ENCODE measurements at places on chromosomes 3 and 15.

GRCh38 chr15:56582785-56583184 lies 117.8 kb upstream of the MNS1 start:
- no peak for DNase-seq

- no peak for DNase-seq
These were observed 45.7 kb upstream of the LCTL start for GRCh38 chr15:66611257-66612053.

DNA sequence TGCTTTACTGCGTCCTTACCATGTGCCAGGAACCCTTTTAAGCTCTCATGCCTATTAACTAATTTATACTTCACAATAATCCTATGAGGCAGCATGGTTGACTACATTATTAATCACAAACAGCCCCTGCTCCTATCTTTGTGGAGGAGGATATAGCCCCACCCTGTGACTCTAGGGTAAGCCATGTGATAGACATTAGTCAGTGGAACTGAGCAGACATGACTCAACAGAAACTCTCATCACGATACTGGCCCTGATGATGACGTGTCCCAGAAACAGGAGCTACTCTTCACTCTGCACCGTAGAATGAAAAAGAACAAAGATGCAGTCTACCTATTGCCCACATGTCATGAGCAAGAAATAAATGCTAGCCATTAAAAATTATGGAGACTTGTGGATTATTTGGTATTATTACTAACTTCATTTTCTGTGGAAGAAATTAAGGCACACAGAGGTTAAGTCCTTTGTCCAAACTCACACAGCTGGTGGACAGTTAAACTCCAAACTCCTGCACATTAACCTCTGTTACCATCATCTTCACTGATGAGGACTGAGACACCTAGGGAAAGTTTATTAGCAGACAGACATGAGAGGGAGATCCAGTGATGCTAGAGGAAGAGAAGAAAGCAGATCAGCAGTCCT lies 51.2 kb downstream of the CFAP20DC start:
- no peak for DNase-seq

DNA sequence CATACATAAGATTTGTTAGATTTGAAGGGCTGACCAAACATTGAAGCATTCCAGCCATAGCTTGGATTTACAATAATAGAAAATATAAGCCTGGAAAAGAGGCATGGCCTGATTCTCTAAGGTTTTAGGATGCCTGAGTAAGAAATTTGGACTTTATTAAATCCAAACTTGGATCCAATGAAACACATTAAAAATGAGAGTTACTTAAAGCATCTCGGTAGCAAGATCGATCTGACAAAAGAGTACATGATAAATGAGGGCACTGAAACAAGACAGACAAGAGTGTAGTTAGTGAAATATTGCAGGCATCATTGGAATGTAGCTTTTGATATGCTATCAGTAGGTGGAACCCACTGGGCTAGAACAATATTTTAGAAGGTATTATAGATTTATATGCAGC lies 855.7 kb upstream of the DPPA4 start:
- no peak for DNase-seq

GRCh38 chr15:74958320-74958907 lies 1.8 kb upstream of the RPP25 start:
- no peak for DNase-seq

DNA sequence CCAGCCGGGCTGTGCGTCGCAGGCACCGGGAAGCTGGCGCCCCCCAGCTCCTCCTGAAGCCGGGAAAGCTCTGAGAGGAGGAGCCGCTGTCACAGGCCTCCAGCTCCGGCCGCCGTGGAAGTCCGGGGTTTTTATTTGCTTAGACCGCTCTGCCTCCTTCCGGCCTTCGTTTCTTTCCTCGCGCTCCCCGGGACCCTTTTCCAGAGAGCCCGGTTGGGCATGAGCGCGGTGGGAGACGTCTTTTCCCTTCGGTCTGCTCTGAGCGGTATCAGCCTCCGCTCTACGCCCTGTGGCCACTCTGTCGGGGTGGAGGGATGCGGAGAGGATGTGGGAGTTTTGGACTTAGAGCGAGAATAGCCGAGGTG lies 559 bp downstream of the SENP5 start:
- no peak for DNase-seq

DNA sequence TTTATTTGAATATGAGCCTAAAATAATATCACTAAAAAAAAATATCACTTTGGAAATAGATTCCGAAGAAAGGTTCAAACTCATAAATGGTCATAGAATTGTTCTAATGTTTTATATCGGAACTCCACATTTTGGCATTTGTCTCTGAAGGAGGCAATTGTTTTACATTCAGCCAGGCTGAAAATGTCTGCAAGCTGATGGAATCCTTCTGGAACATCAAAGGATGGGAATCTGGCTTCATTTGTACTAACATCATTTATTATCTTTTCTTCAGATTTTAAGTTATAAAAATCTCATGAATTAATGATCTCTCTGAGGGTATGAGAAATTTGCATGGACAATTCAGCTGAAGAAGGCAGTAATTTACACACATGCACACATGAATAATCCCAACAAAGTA lies 251.4 kb upstream of the RGMA start:
- DNase-seq: no peak

DNA sequence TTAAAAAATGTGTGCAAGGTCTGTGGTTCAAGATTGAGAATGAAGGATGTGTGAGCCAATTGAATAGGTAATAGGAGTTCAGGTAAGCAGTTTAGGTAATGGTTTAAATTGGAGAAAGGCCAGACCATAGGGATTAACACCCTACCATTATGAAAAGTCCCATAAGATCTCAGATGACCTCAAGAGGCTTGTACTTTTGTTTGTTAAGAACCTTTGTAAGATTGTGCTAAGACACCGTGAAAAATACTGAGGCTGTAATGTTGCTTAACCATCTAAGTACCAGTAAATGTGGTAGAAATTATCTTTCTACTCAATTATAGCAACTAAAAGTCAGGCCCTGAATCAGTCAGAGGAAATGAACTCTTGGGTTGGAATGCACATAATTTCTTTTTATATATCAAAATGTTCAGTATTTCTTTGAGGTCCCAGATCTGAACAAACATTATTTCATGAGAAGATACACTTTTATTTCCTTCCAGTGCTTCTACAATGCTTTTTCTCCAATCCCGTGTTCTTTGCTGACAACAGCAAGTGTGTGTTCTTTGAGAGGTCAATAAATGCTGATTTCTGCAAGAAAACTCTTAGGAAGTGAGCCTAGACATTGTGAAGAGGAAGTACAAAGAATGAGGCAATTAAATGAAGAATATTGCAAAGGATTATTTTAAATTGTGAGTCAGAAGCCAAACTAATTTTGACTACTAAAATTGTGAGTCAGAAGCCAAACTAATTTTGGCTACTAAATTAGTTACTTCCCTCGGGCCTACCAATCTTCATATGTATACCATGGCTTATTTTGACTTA lies 66.4 kb downstream of the TCF12 start:
- DNase-seq: no peak

- no peak for DNase-seq
These were observed 11.6 kb upstream of the BAHD1 start for GRCh38 chr15:40429068-40429710.

DNA sequence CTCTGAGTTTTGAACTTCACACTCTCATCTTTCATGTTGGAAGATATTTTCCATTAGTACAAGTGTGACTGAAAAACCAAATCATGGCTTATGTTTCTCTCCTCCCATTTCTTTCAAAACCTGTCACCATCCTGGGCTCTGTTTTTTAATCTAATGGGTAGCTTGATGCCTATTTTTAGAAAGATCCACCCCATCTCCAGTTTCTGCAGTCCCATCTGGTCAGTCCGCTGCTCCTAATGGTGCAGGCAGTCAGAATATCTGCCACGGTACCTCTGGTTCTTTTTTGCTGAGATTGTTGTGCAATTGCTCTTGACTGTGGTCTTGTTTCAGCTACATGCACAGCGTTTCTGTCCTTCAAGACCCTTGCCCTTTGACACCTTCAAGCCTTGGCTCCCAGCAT lies 240.9 kb upstream of the CADM2 start:
- no peak for DNase-seq
